Vagina (tissue), 2 donors: ENCODE measurements at places on chromosomes 4 and X.

DNA sequence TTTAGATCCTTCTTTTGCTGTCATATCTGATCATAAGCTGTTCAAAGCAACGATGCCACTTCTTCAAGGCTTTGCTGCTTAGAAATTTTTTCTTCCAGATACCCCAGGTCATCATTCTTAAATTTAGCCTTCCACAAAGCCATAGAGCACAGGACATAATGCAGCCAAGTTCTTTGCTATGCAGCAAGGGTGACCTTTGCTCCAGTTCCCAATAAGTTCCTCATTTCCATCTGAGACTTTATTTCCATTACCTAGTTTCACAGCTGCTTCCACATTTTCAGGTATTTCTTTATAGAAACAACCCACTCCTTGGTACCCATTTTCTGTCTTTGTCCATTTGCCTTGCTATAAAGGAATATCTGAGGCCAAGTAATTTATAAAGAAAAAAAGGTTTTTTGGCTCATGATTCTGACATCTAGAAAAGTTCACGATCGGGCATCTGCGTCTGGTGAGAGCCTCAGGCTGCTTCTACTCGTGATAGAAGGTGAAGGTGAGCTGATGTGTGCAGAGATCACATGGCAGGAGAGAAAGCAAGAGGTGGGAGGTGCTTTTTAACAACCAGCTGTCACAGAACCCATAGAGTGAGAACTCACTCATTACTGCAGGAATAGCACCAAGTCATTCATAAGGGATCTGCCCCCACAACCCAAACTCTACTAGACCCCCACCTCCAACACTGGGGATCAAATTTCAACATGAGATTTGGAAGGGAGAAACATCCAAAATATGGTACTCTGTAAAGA lies 11.8 kb upstream of the TASL start:
- DNase-seq: no peak

GRCh38 chrX:10120828-10121227 lies 35.9 kb upstream of the CLCN4 start:
- DNase-seq: no peak

- no peak for DNase-seq
These were observed 486.6 kb upstream of the PCDH10 start for GRCh38 chr4:132662456-132662855.

- no peak for DNase-seq
These were observed 197.4 kb downstream of the PTTG2 start for GRCh38 chr4:38157592-38157991.

DNA sequence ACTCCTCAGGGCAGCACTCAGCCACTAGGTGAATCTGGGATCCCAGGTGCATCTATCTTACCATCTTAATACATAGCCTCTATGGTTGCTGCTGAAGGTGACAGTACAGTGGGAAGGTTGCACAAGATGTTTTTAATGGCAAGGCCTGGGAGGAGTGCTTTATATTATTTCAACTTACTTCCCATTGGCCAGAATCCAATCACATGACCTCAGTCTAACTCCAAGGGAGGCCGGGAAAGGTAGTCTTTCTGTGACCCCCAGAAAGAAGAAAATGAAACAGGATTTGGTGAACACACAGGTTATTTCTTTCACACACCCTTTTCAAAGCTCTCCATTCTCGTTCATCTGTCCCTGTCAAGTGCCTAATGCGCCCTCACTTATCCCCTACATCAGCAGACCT lies 189.1 kb upstream of the ATP6AP2 start:
- DNase-seq: no peak

DNA sequence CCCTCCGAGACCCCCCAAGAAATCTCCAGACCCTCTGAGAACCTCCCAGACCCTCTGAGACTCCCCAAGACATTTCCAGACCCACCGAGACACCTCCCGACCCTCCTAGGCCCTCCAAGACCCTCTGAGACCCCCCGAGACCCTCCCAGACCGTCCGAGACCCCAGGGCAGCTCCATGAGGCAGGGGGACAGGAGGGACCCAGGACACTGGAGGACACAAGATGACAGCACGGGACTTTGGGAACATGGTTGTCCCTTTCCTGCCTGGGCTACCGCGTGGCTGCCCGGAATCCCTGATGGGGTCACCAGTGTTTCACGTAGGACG lies 10.3 kb downstream of the CTBP1 start:
- DNase-seq: no peak

DNA sequence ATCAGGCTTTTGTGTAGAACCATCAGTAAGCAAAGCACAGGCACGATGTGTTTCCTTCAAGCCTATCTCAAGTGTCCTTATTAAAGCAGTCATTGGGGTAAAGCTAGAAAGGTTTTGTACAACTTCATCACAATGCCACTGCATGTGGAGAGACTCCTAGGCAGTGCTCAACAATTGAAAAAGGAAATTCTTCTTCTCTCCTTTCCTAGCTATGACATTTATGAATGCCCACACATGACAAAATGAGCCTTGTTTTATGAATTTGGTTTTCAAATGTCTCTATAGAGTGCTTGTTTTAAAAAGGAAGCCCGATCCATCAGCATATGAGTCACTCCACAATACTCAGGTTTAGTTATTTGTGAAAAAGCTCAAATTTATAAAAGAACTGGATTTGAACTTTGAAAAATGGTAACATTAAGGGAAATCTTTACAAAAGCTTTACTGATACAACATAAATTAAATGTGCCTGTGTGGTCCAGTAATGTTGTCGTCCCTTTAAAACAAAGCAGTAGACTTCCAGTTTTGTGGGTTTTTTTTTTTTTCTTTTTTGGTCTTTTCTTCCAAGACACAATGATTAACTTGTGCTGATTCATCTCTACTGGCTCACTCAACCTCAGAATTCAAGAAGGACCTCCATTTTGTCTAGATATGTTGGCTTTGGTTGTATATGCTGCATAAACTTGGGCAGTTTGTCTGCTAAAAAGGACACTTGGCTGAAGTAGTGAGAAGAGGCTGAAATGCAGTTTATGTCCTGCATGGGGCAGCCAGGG lies 273.8 kb downstream of the GASK1B start:
- DNase-seq: no peak

- no peak for DNase-seq
These were observed 47.0 kb upstream of the NKAP start for GRCh38 chrX:119990556-119991004.

- no peak for DNase-seq
These were observed 215.3 kb upstream of the CXorf66 start for GRCh38 chrX:140180585-140180984.

- DNase-seq: no peak
These were observed 27.6 kb upstream of the C1QTNF7 start for GRCh38 chr4:15400226-15400625.

- no peak for DNase-seq
These were observed 11.0 kb upstream of the CTBP1 start for GRCh38 chr4:1259966-1260365.

DNA sequence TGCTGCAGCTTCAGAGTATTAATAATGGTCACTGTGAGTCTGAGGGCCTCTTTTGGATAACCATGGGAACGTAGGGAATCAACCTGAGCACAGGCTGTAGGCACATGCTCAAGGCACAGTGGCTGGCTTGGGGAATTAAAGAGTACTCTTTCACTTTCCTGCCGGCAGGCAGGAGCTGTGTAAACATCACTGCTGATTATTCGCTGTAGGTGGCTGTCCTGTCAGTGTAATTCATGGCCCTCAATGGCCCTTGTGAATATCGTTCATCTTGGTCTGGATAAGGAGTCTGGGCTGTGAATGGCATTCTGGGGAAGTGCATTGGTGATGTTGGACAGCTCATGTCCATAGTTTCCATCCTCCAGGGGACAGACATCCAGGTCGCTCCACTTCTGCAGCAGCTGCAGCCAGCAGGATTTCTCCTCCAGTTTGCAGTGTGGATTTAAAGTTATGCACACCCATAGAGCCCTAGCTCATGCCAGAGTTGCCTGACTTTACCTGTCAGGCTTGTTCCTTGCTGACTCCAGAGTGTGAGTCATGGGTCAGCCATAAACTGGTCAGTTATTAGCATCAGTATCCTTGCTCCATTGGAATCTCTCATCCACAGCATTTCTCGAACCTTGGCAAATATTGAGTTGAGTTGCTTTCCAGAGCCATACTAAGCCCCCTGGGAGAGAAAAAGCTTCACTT lies 43.0 kb downstream of the C4orf33 start:
- no peak for DNase-seq

GRCh38 chr4:24470666-24471485 lies 113.5 kb downstream of the DHX15 start:
- no peak for DNase-seq

GRCh38 chrX:69137371-69138117 lies 27.7 kb downstream of the PJA1 start:
- DNase-seq: no peak

GRCh38 chrX:67718926-67719325 lies 175.1 kb downstream of the AR start:
- no peak for DNase-seq

DNA sequence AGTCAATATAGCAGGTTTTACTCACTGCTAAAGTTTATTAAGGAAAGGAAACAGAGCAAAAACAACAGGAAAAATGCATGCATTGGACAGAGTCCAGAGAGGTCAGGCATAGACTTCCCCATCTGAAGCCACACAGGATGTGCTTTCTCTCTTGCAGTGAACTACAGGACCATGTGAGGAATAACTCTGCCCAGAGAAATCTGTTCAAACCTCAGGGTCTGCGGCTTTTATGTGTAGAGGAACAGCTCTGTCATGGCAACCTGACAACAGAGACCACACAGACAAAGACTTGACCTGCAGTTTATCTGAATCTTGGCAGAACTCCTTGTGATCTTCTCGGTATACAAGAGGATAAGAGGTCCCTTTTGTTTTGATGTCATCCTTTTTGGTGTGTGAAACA lies 46.3 kb upstream of the LONRF3 start:
- no peak for DNase-seq
